ENCODE measurements at places on chromosomes 7 and 10.

DNA sequence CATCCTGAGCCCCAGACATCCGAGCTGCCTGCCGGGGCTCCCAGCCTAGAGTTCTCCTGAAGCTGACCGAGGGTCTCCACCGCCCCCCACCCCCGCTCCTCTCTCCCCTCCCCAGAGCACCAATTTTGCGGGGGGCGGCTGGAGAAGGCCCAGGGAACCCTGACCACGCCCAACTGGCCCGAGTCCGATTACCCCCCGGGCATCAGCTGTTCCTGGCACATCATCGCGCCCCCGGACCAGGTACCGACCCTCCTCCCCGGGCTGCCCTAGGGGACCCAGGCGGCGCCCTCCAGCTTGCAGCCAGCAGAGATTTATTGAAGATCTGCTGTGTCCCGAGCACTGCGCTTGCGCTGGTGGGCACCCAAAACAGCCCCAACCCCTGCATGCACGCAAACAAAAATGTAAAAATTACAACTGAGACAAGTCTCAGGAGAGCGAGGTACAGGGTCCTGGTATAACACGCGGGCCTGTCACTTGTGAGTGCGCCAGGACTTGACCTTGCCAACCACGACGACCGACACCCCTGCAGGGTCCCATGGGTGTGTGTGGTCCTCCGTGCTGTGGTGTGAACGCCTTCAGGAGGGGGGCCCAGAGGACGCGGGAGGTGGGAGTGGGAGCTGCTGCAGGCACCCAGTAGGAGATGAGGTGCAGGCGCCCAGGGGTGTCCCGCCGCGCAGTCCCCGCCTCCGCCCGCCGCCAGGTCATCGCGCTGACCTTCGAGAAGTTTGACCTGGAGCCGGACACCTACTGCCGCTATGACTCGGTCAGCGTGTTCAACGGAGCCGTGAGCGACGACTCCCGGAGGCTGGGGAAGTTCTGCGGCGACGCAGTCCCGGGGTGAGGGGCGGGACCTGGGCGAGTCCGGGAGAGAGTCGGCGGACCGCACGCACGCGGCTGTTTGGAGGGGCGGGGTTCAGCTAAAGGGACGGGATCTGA is 3.1 kb downstream of the PCOLCE start:
- DNase-seq, result no peak

DNA sequence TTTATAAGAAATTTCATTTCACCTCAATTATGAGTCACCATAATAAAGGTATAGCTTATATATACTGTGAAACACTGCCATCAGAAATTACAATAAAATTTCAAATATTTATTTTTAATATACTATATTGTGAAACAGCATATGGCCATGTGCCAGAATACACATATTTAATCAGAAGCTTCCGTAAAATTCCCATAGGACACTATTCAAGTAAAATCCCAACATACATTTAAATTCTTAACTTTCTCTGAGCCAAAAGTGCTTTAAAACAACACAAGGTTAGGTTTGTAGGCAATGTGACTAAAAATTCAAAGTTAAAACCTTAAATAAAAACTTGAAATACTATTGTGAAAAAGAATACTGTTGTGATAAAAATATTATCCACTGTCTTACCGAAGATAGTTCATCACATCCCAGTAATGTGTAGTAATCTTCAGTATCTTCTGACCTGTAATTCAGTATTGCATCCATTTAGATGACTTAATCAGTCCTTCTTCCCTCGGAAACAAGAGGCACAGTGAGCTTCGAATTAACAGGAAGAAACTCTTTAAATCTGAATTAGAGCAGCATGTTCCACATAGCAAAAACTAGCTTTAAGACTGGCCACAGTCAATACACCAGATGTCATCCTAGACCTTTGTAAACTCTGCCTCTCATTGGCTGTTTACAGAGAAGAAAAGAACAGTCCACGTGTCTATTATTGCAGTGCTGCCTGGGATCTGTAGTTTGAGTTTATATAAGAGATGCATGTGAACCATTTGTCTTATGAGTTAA is at the start of gene DNAJC12:
Gene DNAJC12, minus strand, starts transcription at position 648 of the 774 bp plus-strand sequence. Its CDS starts 177 bp downstream, at position 471.
- DNase-seq, result peak; percentile 57

- no peak for DNase-seq
Measured at GRCh38 chr7:152342796-152343195, 93.0 kb downstream of the KMT2C start.

DNA sequence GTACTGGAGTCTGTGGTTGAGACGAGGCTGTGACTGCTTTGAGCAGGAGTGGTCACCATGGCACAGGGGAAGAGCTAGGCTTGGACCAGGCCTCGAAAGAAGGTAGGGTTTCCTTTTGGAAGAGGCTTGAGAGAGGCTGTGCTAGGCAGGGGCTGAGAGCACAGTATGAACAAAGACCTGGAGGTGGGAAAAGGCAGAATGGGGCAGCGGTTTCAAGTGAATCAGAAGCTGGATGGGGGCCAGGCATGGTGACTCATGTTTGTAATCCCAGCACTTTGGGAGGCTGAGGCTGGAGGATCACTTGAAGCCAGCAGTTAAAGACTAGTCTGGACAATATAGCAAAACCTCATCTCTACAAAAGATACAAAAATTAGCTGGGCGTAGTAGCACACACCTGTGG is 65.9 kb downstream of the CLIP2 start:
- no peak for DNase-seq

GRCh38 chr7:15515252-15515651 is 46.6 kb downstream of the AGMO start:
- DNase-seq, result no peak

DNA sequence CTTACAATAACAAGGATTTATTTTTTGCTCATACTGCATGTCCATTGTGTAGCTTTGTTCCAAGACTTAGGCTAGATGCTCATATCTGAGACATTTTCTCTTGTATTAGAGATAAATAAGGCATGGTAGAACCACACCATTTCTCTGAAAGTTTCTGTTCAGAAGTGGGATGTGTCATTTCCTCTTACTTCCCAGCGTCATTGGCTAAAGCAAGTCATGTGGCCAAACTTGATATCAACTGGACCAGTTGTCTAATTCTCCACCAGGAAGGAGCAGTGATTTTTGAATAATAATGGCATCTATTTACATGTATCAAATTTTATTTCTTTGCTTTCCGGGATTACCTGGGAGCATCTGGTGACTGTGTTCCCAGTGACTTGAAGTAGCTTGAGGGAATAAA is 38.3 kb downstream of the AHCYL2 start:
- no peak for DNase-seq

GRCh38 chr7:137564677-137565076 is 221.1 kb upstream of the PTN start:
- no peak for DNase-seq

DNA sequence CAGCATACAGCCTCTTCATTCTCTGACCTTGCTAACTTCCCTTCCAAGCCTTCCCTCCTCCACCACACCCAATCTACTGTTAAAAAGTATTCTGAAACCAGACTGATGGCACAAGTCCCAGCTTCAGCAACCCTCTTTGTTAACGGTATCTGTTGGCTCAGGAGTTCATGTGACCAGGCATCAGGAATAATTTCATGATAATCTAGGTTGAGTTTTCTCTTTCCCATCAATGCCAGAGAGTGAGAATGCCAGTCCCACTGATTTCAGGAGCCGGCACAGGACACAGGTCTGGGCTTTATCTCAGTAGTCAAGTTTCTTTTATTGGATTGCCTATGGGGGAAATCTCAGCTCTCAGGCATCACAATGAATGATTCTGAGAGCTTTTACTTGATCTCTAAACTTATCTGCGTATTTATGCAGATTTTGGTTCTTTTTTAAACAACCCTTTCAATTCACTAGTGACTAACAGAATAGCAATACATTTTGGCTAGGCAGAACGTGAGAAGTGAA is 231.0 kb upstream of the LYZL1 start:
- DNase-seq, result no peak

GRCh38 chr10:44752451-44753441 is 158.4 kb upstream of the TMEM72 start:
- no peak for DNase-seq

GRCh38 chr7:140142031-140142430 is 34.8 kb downstream of the KDM7A start:
- no peak for DNase-seq

- DNase-seq, result no peak
Measured at GRCh38 chr7:2774280-2774679, 69.8 kb downstream of the GNA12 start.

DNA sequence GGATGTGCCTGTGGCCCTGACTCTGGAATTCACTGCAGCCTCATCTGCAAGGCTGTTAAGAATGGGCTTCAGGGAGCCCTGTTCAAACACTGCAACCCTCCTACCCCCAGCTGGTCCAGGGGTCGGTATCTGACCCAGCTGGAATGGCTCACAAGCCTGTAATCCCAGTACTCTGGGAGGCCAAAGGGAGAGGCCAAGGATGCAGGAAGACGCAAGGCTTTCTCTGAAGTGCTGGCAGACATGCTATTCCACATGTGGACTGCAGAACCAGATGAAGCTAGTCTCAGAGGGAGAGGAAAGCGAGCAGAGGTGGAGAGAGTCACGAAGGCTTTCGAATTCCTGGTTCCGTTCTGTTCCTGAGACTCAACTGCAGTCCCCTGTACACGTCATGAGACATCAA is 45.0 kb downstream of the ESYT2 start:
- DNase-seq, result no peak

- DNase-seq, result no peak
Measured at GRCh38 chr10:8534096-8534495, 479.6 kb downstream of the GATA3 start.

- no peak for DNase-seq
Measured at GRCh38 chr7:146720195-146720594, 603.6 kb downstream of the CNTNAP2 start.

DNA sequence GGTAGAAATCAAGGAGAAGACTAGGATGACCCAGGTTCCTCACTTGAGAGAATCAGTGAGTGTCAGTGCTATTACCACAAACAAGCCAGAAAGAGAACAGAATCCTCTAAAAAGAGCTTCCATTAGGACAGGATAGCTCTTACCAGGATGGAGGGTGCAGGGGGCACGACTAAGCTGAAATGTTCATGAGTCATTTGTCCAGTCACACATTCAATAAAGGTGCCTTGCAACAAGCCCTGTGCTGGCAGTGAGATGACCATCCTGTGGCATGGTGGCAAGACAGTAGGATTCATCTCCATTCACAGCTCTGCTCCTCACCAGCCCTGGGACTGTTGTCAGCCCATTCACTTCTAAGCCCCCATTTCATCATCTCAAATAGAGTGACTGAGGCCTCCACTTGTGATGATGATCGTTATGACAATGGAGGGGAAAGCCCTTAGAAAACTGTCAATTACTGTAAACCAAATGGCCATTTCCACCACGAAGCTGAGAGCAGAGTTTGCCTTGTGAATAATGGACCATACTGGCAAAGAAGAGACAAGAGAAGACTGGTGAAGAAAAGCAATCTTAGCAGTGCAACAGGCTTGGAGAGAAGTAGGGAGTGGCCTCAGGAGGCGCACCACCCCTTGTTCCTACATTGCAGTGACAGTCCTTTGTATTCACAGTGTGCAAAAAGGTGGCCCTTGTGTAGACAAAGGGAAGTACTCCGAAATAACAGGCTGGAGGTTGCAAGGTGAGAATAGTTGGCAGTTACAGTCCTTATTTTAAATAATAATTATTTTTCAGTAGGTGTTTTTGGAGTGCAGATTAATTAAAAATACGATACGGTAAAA is 9.0 kb upstream of the WIPF3 start:
- no peak for DNase-seq

DNA sequence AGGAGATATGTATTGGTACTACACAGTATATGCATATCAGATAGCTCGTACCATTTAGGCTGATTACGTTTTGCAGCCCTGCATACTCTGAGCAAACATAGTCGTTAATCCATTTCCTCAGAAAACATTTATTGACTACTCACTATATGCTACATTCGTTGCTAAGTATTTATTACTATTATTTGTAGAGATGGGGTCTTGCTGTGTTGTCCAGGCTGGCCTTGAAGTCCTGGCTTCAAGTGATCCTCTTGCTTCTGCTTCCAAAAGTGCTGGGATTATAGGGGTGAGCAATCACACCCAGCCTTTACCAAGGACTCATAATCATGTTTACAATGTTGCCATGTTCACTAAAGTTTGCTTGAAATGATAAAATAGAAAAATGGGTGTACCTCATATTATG is 174.7 kb downstream of the ARL4A start:
- no peak for DNase-seq

- DNase-seq, result peak; percentile 64
Measured at GRCh38 chr7:140640727-140641523, at the start of gene DENND2A. DENND2A (minus strand) TSS chr7:140640813; CDS start chr7:140602397, 38,416 bp downstream.

DNA sequence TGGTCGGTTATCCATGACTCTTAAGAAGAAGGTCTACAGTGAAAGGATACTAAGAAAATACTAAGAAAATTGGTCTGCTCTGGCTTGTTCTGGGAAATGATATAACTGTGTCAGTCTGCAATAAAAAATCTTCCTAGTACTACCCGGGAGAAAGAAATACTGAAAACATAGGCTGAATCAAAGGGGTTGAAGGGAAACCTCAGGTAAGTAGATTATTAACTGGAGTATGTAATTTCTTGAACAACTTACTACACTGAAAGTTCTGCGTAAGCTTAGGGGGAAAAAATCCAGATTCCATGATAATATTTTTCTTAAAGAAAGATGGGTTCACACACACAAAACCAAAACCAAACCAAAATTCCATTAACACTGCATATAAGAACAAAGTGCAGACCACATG is 143.3 kb downstream of the KMT2E start:
- no peak for DNase-seq

DNA sequence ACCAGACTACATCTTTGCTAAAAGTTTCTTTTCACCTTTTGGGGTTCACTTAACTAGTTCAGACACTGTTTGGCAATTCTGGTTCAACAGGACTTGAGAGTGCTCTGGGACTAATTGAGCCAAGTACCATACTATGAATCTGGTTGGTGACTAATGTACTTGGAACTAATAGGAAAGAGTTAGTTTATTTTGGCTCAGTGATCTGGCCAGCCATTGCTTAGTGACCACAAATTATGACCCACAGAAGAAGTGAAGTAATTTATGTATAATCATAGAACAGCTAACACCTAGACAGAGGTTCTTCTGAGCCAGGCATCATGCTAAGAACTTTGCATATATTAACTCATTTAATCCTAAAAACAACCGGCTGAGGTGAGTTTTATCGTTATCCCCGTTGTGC is 126.5 kb upstream of the JCAD start:
- DNase-seq, result no peak

- no peak for DNase-seq
Measured at GRCh38 chr7:145584401-145584800, 532.2 kb upstream of the CNTNAP2 start.

GRCh38 chr10:50216418-50216817 is 34.9 kb downstream of the ASAH2 start:
- DNase-seq, result no peak

DNA sequence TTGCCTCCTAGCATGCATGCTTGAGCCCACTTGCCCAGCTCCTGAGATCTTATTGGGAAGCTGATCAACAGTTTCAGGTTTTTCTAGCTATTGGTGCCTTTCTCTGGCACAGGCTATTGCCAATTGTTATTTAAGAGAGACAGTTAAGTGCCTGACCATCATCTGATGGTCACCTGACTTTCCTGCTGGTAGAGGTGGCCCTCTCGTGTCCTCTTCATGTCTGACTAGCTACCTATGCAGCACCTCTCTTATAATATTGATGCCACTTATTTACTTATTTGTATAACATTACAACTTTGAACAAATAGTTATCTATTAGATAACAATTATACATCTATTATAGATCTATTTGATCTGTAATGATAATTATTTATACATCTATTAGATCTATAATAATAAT is 205.9 kb upstream of the SEMA3D start:
- DNase-seq, result no peak
